ENCODE measurements at places on chromosomes 3 and 15. TPM values are rescaled to one million over a fixed set of nuclear protein-coding genes. Genes with fewer than 3 reads are reported as not detected.

The PPP2R3A gene
- total RNA-seq: 60.3 TPM

GRCh38 chr3:190302212-190302867 lies 19.9 kb downstream of the CLDN1 start:
- DNase-seq: no peak

The RAD18 gene
- total RNA-seq: 1.8 TPM

GRCh38 chr3:190644766-190645165 lies 130.9 kb downstream of the IL1RAP start:
- DNase-seq: no peak
